Natural killer cell (primary cell): ENCODE measurements at places on chromosomes 5 and 9. TPM values are rescaled to one million over a fixed set of nuclear protein-coding genes. Genes with fewer than 3 reads are reported as not detected.

DNA sequence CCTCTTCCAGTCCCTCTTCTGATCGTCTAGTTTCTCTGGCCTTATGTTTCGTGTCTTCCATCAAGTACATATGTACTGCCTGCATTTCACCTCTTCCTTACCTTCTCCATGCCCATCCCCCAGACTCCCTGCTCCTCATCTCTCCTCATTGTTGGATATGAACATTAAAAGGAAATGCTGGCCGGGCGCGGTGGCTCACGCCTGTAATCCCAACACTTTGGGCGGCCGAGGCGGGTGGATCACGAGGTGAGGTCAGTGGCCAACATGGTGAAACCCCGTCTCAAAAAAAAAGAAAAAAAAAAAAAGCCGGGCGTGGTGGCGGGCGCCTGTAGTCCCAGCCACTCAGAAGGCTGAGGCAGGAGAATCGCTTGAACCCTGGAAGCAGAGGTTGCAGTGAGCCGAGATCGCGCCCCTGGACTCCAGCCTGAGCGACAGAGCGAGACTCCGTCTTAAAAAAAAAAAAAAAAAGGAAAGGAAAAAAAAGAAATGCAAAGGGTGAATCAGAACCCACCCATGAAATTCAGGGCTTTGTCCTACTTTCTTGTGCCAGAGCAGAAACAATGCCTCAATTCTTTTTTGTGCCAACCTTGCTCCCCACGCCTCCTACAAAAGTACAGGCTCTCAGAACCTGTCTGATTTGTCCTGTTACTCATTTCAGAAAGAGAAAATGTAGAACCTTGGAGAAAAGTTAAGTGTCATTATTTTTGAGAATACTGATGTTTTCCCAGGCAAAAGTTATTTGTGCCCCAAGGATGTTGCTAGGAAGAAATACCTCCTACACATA is 1.5 kb upstream of the ZFR start:
- no peak overlapping the region for H3K4me3 ChIP-seq
- peaks cover 17% of the 10 kb centered on the region for H3K4me1 ChIP-seq
- H3K36me3 ChIP-seq: no peaks in the 10 kb centered on the region
- no peaks in the 10 kb centered on the region for H3K27me3 ChIP-seq
- DNase-seq: no peak

DNA sequence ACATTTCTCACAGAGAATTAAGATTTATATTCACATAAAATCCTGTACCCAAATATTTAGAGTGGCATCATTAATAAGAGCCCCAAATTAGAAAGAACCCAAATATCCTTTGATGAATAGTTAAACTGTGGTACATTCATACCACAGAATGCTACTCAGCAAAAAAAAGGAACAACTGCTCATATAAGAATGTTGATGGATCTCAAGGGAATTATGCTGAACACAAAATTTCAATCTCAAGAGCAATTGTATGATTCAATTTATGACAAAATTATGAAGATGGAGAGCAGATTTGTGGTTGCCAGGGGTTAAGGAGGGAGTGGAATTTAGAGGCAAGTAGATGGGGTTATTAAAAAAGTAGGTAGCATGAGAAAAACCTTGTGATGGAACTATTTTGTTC is 4.5 kb upstream of the PAIP1 start:
- no peak for DNase-seq
- H3K4me3 ChIP-seq: no peak overlapping the region
- H3K27me3 ChIP-seq: no peaks in the 10 kb centered on the region

DNA sequence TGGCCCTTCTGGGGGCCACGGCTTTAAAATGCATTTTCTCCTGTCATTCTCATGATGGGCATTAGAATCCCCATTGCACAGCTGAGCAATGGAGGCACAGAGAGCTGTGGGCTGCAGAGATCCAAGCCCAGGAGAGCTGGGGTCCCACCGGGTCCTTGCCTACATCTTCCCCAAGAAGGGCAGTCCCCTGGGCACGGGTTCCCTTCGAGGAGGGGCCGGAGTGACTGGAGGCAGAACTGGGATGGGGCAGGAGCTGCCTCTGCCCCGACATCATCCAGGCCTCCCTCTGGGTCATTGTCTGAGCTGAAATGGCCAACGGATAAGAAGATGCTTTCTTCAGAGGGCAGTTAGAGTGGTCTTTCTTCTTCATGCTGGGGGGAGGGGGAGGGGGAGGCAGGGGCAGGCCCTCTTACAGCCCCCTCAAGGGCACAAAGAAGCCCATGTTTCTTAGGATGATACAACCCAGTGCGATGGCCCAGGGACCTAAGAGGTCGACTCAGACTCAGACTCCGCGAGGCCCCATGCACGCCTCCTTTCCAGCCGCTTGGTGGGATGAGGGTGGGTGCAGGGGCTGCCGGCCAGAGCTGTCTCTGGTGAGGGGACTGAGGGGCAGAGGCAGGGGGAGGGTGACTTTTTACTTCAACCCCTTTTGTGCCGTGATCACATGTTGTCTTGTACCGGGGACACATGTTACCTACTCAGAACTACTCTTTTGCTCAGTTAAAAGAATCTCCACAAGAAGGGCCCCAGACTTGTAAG is 112.4 kb upstream of the IRX2 start:
- DNase-seq: no peak
- no peak overlapping the region for H3K4me3 ChIP-seq
- no peak overlapping the region for H3K27ac ChIP-seq
- no peaks in the 10 kb centered on the region for H3K4me1 ChIP-seq
- H3K36me3 ChIP-seq: no peaks in the 10 kb centered on the region
- no peaks in the 10 kb centered on the region for H3K27me3 ChIP-seq

The WWC1 gene
- 0.66 TPM for total RNA-seq

The UBQLN1 gene
- 137 TPM for total RNA-seq

- no peaks in the 10 kb centered on the region for H3K27me3 ChIP-seq
- no peaks in the 10 kb centered on the region for H3K36me3 ChIP-seq
- no peak overlapping the region for H3K27ac ChIP-seq
- no peaks in the 10 kb centered on the region for H3K4me1 ChIP-seq
These were observed 539.8 kb upstream of the ZNF608 start for GRCh38 chr5:125286271-125286670.

The SPATA31A7 gene
- not detected for total RNA-seq

- H3K4me3 ChIP-seq: no peak overlapping the region
- H3K4me1 ChIP-seq: no peaks in the 10 kb centered on the region
- no peak overlapping the region for H3K27ac ChIP-seq
- H3K36me3 ChIP-seq: no peaks in the 10 kb centered on the region
These were observed 30.5 kb downstream of the GRIA1 start for GRCh38 chr5:153520952-153521351.

GRCh38 chr5:80119372-80119771 is 84.2 kb downstream of the THBS4 start:
- H3K4me1 ChIP-seq: peaks cover 4% of the 10 kb centered on the region
- no peak for DNase-seq
- H3K4me3 ChIP-seq: no peak overlapping the region

GRCh38 chr5:178650214-178650613 is 23.4 kb upstream of the CLK4 start:
- no peak for DNase-seq
- no peak overlapping the region for H3K4me3 ChIP-seq
- no peak overlapping the region for H3K27ac ChIP-seq
- H3K36me3 ChIP-seq: no peaks in the 10 kb centered on the region
- H3K4me1 ChIP-seq: no peaks in the 10 kb centered on the region

DNA sequence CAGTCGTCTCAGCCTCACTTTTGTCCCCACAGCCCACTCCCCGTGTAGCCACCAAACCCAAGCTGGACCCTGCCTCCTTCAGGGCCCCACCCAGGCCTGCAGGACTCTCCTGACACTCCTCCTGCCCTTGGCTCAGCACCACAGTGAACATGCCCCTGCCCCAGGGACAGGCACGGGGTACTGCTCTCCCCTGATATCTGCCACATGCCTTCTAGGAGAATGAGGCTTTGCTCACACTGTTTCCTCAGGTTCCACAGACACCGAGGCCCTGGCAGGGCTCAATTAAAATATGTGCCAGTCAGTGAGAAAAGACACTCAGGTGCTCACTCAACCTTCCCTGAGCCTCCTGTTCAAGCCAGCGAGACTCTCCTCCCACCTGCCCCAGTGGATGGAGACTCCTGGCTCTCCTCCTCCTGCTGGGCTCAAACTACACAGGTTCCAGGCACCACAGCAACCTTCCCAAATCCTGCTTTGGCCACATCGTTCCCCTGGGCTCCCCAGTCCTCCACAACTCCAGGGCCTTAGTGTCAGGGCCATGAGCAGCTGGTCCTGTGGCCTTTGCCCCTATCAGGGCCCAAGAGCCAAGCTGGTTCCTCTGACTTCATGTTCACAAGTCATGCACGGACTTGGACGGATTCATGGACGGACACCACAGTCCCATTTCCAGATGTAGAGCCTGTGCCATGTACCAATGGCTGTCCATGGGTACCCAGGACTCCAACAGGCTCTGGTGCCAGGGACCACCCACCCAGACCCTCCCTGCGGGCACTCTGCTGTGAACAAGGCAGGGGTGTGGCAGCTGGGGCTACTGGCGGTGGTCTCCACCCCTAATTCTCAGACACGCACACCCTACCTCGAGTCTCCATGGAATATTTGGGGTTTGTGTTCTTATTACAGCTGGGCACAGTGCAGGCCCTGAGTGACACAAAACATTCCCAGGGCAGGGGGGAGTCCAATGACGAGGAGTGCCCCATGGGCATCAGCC is 36.6 kb downstream of the BICD2 start:
- H3K27me3 ChIP-seq: no peaks in the 10 kb centered on the region
- H3K4me3 ChIP-seq: no peak overlapping the region
- DNase-seq: no peak
- H3K36me3 ChIP-seq: peaks cover 33% of the 10 kb centered on the region

- no peak overlapping the region for H3K27ac ChIP-seq
- no peak overlapping the region for H3K4me3 ChIP-seq
- H3K27me3 ChIP-seq: no peaks in the 10 kb centered on the region
- DNase-seq: no peak
- H3K36me3 ChIP-seq: peaks cover 41% of the 10 kb centered on the region
- no peaks in the 10 kb centered on the region for H3K4me1 ChIP-seq
These were observed 22.0 kb downstream of the CHD1 start for GRCh38 chr5:98906756-98907355.

The UNC5A gene
- total RNA-seq: not detected

DNA sequence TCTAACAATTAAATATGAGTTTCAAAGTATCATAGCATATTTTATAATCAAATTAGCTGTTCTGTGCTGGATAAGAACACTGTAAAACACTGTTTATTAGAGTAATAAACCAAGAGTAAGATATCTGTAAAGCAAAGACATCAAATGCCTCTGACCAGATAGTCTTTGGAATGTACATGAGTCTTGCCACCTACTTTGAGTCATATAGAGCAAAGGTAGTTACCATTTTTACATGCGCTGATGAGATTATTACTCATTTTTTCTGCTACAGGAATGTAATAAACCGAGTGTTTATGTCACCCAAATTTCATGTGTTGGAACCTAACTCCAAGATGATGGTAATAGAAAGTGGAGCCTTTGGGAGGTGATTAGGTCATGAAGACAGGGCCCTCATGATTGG is 654.5 kb downstream of the CETN3 start:
- no peaks in the 10 kb centered on the region for H3K36me3 ChIP-seq
- H3K4me3 ChIP-seq: no peak overlapping the region

GRCh38 chr5:4700069-4700468 is 440.1 kb upstream of the ADAMTS16 start:
- H3K4me1 ChIP-seq: no peaks in the 10 kb centered on the region
- H3K27ac ChIP-seq: no peak overlapping the region
- H3K36me3 ChIP-seq: no peaks in the 10 kb centered on the region
- no peak for DNase-seq

DNA sequence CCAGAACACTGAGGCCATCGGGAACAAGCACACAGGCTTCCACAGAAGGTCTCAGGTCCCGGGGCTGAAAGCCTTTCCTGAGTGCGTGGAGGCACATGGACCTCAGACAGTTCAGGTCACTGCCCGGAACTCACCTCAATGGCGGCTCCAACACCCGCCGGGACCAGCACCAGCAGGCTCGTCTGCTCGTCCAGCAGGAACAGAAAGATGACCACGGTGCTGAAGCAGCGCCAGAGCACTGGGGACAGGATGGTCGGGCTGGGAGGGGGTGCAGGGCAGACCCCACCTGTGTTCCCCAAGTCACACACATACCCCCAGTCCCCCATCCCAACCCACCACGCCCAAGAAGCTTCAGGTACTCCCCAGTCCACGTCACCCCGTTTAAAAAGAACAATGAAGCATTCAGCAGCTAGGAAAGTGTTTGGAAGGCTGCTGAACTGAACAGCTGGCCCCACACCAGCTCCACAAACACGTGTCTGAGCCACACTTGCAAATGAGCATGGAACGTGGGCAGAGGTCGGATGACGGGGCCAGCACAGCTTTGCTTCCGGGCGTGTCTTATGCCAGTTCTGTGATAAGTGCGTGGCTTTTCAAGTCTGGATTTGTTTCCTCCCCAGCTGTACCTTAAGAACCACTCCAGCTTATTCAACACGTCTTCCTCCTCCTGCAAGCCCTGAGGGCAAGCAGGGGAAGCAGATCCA is 14.6 kb downstream of the CLPTM1L start:
- H3K4me3 ChIP-seq: no peak overlapping the region
- H3K27ac ChIP-seq: no peak overlapping the region
- DNase-seq: no peak
- H3K27me3 ChIP-seq: no peaks in the 10 kb centered on the region
- peaks cover 54% of the 10 kb centered on the region for H3K36me3 ChIP-seq
- no peaks in the 10 kb centered on the region for H3K4me1 ChIP-seq

DNA sequence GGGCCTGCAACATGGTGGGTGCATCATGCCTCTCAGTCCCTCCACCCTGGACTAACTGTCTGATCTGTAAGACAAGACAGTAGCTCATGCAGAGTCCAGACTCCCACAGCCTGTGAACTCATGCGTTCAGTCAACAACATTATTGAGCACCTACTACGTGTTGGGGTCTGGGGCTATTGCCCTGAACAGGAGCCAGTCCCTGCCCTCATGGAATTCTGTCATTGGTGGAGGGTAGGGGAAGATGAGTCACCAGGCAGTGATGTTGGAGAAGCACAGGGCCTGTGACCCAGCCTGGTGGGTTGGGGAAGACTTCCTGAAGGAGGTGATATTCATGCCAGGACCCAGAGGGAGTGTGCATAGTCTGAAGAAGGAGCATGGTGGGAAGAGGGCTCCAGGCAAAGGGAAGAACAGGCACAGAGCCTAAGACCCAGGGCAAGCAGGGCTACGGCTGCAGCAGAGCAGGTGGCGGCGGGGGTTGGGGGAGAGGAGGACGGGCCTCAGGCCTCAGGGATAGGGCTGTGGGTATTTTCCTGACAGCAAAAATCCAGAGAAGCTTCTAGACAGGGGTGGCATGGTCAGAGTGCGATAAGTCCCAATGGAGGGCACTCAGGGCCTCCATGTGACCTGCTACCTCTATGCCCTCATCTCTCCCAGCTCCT is 26.7 kb upstream of the PSD2 start:
- H3K27me3 ChIP-seq: peaks cover 7% of the 10 kb centered on the region
- no peak for DNase-seq
- H3K4me3 ChIP-seq: no peak overlapping the region

GRCh38 chr9:27398982-27399653 is 102.2 kb upstream of the EQTN start:
- DNase-seq: no peak
- H3K36me3 ChIP-seq: no peaks in the 10 kb centered on the region
- no peak overlapping the region for H3K27ac ChIP-seq

- H3K27ac ChIP-seq: no peak overlapping the region
- H3K36me3 ChIP-seq: no peaks in the 10 kb centered on the region
- H3K4me1 ChIP-seq: no peaks in the 10 kb centered on the region
- no peak for DNase-seq
These were observed 92.3 kb upstream of the TRIO start for GRCh38 chr5:14050821-14051220.

The COL5A1 gene
- 0.23 TPM for total RNA-seq

GRCh38 chr5:170353011-170353761 is 36.0 kb downstream of the KCNMB1 start:
- peaks cover 12% of the 10 kb centered on the region for H3K4me1 ChIP-seq
- no peak for DNase-seq
- H3K27ac ChIP-seq: no peak overlapping the region
- H3K36me3 ChIP-seq: no peaks in the 10 kb centered on the region
- H3K4me3 ChIP-seq: no peak overlapping the region
